ENCODE measurements at places on chromosomes 1 and 21.
A peak's percentile ranks its signal among the peaks of the same experiment; 100 is the strongest.

GRCh38 chr1:26734501-26735058 lies 38.8 kb downstream of the ARID1A start:
- no peak for DNase-seq

GRCh38 chr1:181086926-181087325 lies 1.6 kb upstream of the IER5 start:
- DNase-seq = no peak

- no peak for DNase-seq
Measured at GRCh38 chr1:230031131-230031530, 35.9 kb upstream of the GALNT2 start.

- DNase-seq = no peak
Measured at GRCh38 chr1:77781683-77782082, 2.2 kb downstream of the MIGA1 start.

- no peak for DNase-seq
Measured at GRCh38 chr1:115560027-115560426, 81.7 kb upstream of the VANGL1 start.

- DNase-seq = no peak
Measured at GRCh38 chr1:154859151-154859785, 10.8 kb downstream of the KCNN3 start.

- no peak for DNase-seq
Measured at GRCh38 chr1:91741906-91742305, 144.0 kb downstream of the TGFBR3 start.

DNA sequence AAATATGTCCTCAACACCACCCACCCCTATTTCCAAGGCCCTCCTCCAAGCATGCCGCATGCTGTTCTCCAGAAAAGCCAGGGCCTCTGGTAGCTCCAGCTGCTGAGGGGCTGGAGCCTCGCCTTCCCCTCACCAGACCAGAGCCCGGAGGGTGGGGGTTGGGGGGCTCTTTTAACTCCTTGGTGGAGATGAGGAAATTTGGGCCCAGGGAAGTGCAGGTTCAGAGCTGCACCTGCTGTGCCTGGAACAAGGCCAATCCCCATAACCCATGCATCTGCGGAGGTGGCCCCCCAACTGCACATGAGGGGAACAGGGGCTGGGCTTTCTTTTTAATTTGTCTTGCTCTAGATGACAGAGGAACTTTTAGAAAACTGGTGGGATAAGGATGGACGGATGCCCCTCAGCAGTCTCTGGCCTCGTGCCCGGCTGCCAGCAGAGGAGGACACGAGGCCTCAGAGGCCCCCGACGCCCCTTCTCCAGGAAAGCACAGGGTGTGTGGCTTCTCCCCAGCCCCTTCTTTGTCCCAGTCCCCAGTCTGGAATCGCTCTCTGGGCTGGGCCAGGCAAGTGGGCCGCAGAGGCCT lies 550 bp upstream of the SELENON start:
- no peak for DNase-seq

GRCh38 chr21:23968722-23969647 lies 1638.3 kb downstream of the MRPL39 start:
- DNase-seq = no peak

GRCh38 chr1:22291494-22291893 lies 148.6 kb upstream of the WNT4 start:
- no peak for DNase-seq

DNA sequence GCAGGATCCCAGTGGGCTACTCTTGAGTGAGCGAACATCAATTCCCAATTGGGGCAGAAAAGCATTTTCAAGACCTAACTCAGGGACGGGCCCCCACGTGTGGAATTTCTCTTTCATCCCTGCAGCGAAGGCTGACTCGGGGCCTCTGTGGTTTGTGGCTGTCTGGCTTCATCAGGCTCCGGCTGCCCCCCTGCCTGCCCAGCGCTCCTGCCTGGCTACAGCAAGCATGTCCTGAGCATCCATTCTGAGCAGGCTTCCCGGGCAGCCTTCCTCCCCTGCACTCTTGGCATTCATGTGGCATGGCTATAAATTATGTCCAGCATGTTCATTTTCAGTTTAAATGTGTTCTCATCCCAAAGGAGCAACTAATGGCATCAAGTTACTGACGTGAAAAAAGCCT lies 588.1 kb downstream of the KIF26B start:
- peak; percentile 48 for DNase-seq

- DNase-seq = no peak
Measured at GRCh38 chr1:199150756-199151155, 511.9 kb downstream of the PTPRC start.

DNA sequence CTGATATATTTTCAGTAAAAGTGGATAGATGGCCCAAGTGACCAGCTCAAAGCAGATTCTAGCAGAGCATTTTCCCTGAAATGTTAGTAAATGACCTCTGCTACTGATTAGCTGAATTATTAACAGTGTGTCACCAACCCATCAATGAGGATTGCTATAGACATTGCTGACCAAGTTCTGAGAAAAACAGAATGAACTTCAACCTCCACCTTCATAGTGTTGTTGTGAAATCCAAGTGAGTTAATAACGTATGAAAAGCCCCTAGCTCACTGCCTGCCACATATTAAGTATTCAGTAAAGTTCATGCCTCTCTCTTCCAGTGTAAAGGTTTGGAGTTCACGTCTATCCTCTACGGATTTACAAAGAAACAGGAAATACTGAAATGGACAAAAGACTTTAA lies 15.8 kb downstream of the PLPP3 start:
- no peak for DNase-seq

- DNase-seq = peak; percentile 81
Measured at GRCh38 chr1:41955461-41956159, 36.9 kb upstream of the HIVEP3 start.

GRCh38 chr1:115753830-115754229 lies 14.7 kb downstream of the CASQ2 start:
- DNase-seq = peak; percentile 98

GRCh38 chr1:150092180-150092791 lies 24.7 kb downstream of the VPS45 start:
- no peak for DNase-seq

Data from myocyte (in vitro differentiated cells).